AG04450 (cell line): ENCODE measurements at places on chromosomes 2 and 18. TPM values are rescaled to one million over a fixed set of nuclear protein-coding genes. Genes with fewer than 3 reads are reported as not detected.

SRD5A2 gene
- polyA plus RNA-seq = not detected in 2 replicates

- DNase-seq = no peak
Observed at GRCh38 chr18:72830109-72830508, 37.7 kb downstream of the NETO1 start.

CD8B2 gene
- not detected in 2 replicates for polyA plus RNA-seq

DNA sequence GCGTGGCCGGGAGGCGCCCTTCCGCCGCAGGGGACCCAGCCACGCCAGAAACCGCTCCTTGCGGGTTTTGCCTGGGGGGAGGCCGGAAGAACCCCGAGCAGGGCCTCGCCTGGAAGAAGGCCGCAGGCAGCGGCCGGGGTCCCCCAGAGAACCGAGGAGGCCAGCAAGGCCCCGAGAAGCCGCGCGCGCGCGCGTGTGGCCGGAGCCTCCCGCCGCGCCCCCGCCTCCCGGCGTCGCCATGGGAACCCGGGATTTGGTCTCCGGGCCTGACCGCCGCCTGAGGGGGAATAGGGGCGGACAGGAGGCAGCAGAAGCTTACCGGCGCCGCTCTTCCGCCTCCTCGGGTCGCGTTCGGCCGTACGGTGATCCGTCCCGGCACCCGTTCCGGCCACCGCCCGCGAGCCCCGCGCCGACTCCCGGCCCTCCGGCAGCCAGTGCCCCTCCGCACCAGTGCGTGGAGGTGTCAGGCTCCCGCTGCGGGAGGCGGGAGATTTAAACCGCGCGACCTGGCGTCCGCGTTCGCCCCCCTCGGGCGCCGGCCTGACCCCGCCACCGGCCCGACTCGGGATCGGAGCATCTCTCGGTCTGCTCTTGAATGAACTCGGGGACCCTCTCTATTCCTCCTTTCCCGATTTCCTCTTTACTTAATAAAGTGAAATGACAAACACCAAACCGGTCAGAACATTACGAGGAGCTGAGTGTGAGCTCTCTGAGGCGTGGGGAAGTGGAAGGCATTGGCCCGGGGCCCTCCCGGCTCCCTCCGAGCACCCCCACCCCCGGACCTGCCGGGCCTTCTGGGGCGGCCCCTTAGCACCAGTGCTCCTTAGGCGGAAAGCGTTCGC, at the start of gene ICA1L:
TSS of gene ICA1L (minus strand) at position 467 of the 842 bp plus-strand sequence. CDS start 42,757 bp downstream, outside the sequence.
- no peak for DNase-seq

GRCh38 chr2:235582729-235583128, 88.9 kb downstream of the AGAP1 start:
- no peak for DNase-seq

GRCh38 chr2:138814123-138814898, 34.1 kb upstream of the NXPH2 start:
- no peak for DNase-seq

ARID5A gene
- polyA plus RNA-seq = 3.1 and 5.0 TPM in 2 replicates

CAPN14 gene
- polyA plus RNA-seq = 0.09 TPM in 2 replicates

- DNase-seq = no peak
Observed at GRCh38 chr2:54708584-54709335, 14.7 kb upstream of the EML6 start.

CCDC141 gene
- polyA plus RNA-seq = not detected in 2 replicates

LOXL3 gene
- 41.1 and 46.2 TPM in 2 replicates for polyA plus RNA-seq

LYG2 gene
- polyA plus RNA-seq = not detected in 2 replicates

DNA sequence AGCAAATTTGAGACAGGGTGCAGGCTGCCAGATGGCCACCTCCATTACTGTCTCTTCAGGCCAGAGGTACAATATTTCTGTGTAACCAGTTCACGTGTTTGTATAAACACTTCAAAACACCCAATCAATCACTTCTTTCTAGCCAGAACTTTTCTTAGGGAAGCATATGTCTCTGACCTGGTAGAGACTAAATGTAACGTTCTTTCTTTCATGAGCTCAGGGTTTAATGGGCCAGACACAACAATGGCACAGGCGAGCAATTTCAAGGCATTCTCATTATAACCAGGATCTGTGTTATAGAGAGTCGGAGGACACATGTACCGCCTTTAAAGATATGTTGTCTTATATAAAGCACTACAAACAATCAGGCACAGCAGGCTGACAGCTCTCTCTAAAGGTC, 1846.4 kb upstream of the PIK3C3 start:
- no peak for DNase-seq

- DNase-seq = no peak
Observed at GRCh38 chr18:23921716-23922285, 92.8 kb upstream of the TTC39C start.

- DNase-seq = no peak
Observed at GRCh38 chr2:191797500-191797899, 49.4 kb downstream of the CAVIN2 start.

- no peak for DNase-seq
Observed at GRCh38 chr2:95334916-95335641, 37.9 kb downstream of the KCNIP3 start.

DNA sequence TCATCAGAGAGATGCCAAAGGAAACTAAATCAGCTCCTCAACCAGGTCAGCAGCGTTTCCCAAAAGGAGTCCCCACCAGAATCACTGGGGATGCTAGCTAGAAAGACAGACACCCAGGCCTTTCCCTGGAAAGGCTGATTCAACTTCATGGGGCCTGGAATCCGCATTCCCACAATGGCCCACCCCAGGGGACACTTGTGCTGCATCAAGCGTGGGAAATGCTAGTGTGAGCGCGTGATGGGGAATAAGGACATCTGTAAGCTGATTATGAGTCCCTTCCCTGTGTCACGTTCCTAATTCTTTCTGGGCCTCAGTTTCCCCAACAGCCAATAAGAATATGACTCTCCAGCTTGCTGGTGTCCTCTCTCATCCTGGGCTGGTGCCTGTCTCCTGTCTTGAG, 2.2 kb upstream of the WNT10A start:
- no peak for DNase-seq

DNA sequence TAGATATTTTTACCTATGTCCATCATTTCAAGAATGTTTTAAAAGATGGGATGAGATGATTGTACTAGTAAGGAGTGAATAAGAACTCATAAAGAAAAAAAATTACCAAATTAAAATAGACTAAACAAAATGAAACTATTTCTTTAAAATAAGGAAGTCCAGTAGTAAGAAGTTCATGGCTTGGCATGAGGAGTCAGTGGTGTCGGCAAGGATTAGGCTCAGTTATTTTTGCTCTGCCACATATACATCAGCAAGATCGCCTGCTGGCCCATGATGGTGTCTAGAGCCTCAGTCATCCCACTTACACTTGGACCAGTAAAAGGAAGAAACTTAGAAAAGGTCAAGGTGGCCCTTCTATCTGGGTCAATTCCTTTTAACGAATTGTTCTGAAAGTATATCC, 300.9 kb upstream of the SLC8A1 start:
- no peak for DNase-seq

GRCh38 chr18:79568543-79569205, 110.9 kb upstream of the CTDP1 start:
- DNase-seq = no peak

AKAIN1 gene
- polyA plus RNA-seq = not detected in 2 replicates

DNA sequence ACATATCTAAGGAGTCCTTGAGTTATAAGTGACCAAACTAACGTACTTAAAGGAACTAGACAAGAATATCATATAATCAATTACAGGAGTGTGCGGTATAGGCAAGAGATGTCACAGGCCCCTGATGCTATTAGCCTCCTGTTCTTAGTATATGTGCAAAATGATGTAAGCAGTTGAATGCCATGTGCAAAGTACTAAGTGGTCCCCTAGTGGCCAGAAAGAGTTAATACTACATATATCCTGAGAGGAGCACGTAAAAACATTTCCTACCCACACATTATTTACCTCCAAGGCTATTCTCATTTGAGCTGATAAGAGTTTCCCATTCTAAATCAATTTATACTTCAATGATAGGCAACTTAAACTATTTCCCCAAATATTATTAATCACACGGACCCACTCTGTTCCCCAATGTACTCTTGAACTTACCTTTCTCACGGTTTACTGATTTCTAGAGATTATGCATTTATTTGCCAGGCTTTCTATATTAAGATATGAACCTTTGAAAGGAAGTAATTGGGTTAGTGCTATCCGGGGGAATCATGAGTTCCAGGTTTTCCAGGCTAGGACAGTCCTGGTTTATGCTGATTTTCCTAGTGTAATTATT, 158.0 kb upstream of the KLHL14 start:
- DNase-seq = peak; percentile 10

PPM1G gene
- polyA plus RNA-seq = 48.6 and 49.5 TPM in 2 replicates

GRCh38 chr2:61536180-61536571, 2.0 kb downstream of the XPO1 start:
- DNase-seq = no peak

CXCR1 gene
- not detected in 2 replicates for polyA plus RNA-seq

GRCh38 chr2:15448250-15448839, 112.8 kb downstream of the NBAS start:
- DNase-seq = no peak

DNA sequence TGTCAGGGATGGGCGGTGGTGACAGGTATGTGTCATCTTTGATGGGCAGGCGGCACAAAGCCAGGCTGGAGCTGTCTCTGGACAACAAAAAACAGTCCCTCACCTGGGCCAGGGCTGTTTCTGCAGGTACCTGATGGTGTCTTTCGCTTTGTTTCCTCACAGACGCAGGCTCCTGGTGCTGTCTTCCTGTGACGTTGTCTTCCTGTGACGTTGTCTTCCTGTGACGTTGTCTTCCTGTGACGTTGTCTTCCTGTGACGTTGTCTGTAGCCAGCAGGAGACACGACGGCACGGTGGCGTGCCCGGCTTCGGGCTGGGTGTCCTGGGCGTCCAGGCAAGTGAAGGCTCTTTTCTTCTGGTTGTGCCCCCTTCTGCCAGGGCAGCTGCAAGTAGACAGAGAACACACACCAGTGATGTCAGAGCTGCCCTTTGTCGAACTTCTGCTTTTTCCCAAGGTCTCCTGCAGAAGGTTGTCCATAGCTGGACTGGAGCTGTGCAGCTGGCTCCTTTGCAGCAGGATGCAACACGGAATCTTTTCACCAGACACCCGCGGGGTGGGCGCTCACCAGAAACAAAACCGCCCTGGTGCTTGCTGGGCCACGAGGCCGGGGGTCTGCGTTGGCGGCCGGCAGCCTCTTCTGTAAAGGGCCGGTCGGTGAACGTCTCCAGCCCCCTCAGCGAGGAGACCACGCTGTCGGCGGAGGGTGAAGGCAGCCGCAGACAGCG, 21.1 kb downstream of the GPR35 start:
- DNase-seq = no peak

DNA sequence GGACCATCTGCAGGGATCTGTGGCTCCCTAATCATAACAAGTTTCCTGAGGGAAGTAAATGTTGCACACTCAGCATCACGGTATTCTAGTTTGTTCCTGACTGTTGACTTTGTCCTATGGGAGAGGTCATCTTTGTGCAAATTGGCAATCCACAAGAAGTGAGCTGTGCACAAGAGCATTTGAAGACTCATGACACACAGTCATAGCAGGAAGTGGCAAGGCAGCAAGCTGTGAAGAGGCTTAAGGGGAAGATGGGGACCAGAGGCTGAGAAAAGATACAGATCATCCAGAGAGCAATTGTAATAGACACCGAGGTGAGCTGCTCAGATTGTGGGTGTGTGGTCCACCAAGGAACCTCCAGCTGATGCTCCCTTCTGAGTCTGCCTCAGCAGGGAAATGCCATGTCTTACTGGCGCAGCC, 2.7 kb downstream of the TNP1 start:
- DNase-seq = peak; percentile 15

KLHL41 gene
- 0.22 and 0.26 TPM in 2 replicates for polyA plus RNA-seq

DNA sequence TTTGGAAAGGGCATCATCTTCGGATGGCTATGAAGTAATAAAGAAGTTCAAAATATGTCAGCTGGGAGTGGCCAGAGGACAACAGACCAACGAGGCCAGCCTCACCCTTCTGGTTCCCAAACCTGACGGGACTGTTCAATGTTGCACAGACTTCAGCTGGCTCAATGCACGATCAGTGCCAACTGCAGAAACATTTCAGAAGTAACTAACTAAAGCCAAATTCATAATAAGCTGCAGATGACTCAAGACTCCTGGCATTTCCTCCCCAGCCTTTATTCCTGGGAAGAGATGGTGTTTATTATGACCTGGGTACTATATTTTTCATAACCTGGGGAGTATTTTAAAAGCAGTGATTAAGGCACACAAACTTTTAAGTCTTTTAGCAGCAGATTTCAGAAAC, 3.8 kb upstream of the ATP6V1C2 start:
- peak; percentile 2 for DNase-seq

DNA sequence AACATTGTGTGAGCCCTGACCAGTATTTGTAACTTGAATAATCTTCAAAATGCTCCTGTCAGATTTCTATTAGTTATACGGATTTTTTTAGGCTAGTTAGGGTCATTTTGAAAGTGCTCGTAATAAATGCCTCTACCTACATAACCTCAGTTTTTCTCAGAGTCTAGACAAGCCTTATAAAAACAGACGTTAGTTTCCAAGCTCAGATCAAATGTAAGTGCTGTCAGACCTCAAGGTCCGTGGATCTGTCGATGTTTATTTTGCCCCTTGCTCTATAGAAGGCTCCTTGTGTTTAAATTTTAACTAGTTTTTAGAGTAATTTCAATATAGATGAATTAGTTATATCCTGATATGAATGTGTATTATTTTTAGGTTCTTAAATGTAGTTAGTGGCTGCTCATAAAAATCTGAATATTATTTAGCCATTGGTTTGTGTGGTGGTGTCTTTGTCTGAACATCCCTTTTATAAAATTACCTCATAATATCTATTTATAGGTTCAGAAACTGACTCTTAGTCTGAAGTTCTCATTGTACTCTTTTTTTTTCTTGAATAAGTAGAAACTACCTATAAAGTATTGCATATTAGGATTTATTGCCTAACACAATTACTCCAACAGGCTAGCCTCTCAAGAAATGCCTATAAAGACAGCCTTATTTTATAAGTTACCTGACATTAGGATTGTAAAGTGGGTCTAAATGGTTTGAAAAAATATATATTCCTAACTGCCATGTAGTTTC, 71.1 kb downstream of the MTA3 start:
- DNase-seq = no peak

MITD1 gene
- polyA plus RNA-seq = 19.2 and 27.2 TPM in 2 replicates

- no peak for DNase-seq
Observed at GRCh38 chr2:216315802-216316603, 56.3 kb downstream of the MARCHF4 start.

DNA sequence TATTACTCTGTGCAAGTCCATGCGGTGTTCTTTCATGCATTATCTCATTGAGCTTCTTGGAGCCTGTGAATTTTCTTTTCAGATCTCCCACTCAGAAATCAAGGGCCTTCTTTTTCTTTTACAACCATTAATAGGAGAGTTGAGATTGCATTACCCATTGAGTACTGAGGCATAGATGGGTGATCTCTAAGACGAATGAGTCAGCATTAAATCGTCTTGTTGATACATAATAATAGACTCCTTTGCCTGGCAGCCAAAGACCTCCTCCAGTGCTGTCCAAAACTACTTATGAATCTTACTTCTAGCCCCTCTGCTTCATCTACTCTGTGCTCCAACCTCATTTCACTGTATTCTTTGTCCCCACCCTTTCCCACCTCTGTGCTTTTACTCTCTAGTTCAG, 180.5 kb downstream of the AGPS start:
- no peak for DNase-seq

FAHD2B gene
- 3.4 and 4.5 TPM in 2 replicates for polyA plus RNA-seq
